ENCODE measurements at places on chromosomes 2 and 18. TPM values are rescaled to one million over a fixed set of nuclear protein-coding genes. Genes with fewer than 3 reads are reported as not detected.

The MYO1B gene
- 131 TPM for total RNA-seq

The PDE1A gene
- 3.0 TPM for total RNA-seq

The SERPINB7 gene
- total RNA-seq, result not detected

The TGFA gene
- 22.6 TPM for total RNA-seq

The DCDC2C gene
- total RNA-seq, result under 0.01 TPM

The FEV gene
- not detected for total RNA-seq

The PRSS56 gene
- not detected for total RNA-seq

The UGT1A3 gene
- not detected for total RNA-seq

The ABHD1 gene
- not detected for total RNA-seq

The SPC25 gene
- 6.4 TPM for total RNA-seq

The IL18R1 gene
- total RNA-seq, result 1.4 TPM

The CBLN2 gene
- not detected for total RNA-seq

The CRYGD gene
- not detected for total RNA-seq

The LIMS2 gene
- 20.1 TPM for total RNA-seq

The HES6 gene
- total RNA-seq, result 2.2 TPM

The RAB6C gene
- total RNA-seq, result not detected

The CGREF1 gene
- 4.8 TPM for total RNA-seq

The METTL21A gene
- total RNA-seq, result 24.2 TPM

The SLC5A7 gene
- not detected for total RNA-seq

The CNGA3 gene
- not detected for total RNA-seq

The PPP1R1C gene
- total RNA-seq, result 0.51 TPM

The PSMA8 gene
- not detected for total RNA-seq

The HOXD3 gene
- total RNA-seq, result 19.2 TPM

The HRH4 gene
- total RNA-seq, result 0.19 TPM

The GREB1 gene
- 0.33 TPM for total RNA-seq

The OSBPL6 gene
- 5.3 TPM for total RNA-seq

The PROC gene
- total RNA-seq, result not detected

The RNF144A gene
- 23.6 TPM for total RNA-seq

The ZNF385B gene
- not detected for total RNA-seq

The VIT gene
- 0.65 TPM for total RNA-seq

The GTF3C2 gene
- total RNA-seq, result 37.4 TPM

The CABYR gene
- 3.1 TPM for total RNA-seq

The SH3RF3 gene
- 13.5 TPM for total RNA-seq

The IL1RL2 gene
- 0.09 TPM for total RNA-seq

The MORN2 gene
- 8.7 TPM for total RNA-seq
